ENCODE measurements at places on chromosomes 2 and 18.

DNA sequence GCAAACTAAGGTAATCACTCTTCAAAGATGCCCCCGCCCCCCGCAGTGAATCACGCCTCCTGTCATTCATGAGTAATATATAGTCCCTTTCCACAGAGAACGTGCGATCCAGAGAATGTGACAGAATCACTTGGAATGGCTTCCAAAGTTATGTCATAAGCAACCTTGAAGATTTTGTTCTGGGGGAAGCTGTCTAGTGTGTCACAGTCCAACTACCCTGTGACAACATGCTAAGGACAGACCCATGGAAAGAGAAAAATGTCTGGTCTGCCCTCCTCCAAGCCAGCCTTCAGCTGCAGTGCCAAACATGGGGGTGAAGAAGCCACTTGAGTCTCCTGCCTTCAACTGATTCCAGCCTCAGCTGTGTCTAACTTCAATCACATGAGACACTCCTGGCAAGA, 259.1 kb downstream of the SS18 start:
- DNase-seq, result no peak

DNA sequence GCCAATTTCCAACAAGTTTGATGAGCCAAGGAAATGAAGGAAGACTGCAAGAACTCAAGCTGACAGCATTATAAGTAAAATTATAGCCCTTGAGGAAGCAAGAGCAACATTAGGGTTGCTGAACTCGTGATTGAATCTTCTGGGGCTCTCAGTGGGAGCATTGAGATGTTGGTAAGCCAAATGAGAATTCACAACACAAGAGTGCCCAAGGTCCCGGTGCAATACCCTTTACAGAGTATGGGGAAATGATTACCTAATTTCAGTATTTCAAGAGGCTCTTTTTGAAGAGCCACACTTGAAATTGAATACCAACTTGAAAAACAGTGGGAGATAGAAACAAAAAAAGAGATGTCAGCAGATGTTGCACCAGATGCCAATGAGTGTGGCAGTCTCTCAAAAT, 554.5 kb downstream of the STK39 start:
- no peak for DNase-seq

- no peak for DNase-seq
These were observed 185.5 kb upstream of the CYRIA start for GRCh38 chr2:16851126-16851525.

DNA sequence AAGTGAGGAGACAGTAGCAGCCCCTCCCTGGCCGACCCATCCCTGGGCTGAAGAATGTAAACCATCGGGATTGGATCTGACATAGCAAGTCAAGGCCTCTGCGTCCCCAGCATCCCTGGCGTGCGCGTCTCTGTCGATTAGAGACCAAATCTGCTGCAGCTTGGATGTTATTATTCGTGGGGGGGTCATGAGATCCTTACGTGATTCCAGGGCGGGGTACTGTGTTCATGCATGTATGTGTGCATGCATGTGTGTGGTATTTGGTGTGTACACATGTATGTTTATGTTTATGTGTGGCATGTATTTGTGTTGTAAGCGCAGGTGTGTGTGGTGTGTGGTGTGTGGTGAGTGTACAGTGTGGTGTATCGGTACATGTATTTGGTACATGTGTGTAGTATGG, 741.8 kb upstream of the SALL3 start:
- no peak for DNase-seq

- no peak for DNase-seq
These were observed 51.9 kb downstream of the SETBP1 start for GRCh38 chr18:44732599-44732998.

GRCh38 chr2:126858991-126859390, 39.7 kb upstream of the TEX51 start:
- DNase-seq, result no peak

GRCh38 chr18:32868406-32868805, 95.6 kb upstream of the KLHL14 start:
- DNase-seq, result no peak

DNA sequence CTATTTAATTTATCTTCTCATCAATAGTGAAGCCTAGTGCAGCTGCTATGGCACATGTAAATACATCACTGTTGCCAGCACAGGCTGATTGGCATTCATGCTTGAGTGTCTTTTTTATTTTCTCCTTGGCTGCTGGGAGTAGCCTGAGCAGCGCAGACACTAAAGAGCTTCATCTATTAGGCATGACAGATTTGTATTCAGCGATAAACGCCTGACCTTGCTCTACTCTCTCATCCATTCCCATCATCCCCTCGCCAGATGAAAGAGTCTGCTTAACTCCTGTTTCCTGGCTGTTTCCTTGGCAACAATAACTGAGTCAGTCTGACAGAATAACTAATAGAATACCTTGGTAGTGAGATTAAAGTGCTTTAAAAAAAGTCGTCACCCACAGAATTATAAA, 753.6 kb downstream of the DCC start:
- DNase-seq, result no peak

Data from activated naive CD4-positive, alpha-beta T cell (primary cell).